ENCODE measurements at places on chromosomes 4 and X.

- no peak for DNase-seq
These were observed 158.3 kb downstream of the SLC4A4 start for GRCh38 chr4:71497078-71497477.

DNA sequence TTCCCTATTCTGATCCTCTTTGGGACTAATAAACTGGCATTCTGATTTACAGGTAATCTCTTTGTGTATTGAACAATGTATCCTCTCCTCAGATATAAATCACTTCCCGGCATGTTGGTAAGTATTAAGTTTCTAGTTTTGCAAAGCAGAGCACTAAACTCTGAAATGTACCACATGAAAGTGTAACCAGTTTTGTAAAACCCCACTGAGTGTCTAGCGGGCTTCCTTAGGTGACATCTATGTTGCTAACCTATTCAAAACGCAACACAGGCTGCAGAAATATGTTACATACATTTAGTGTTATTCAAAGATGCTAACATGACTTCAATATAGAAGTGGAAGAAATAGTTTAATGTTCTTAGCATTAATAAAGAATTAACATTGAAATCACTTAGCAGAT is 25.2 kb downstream of the DNAJB14 start:
- DNase-seq, result no peak

DNA sequence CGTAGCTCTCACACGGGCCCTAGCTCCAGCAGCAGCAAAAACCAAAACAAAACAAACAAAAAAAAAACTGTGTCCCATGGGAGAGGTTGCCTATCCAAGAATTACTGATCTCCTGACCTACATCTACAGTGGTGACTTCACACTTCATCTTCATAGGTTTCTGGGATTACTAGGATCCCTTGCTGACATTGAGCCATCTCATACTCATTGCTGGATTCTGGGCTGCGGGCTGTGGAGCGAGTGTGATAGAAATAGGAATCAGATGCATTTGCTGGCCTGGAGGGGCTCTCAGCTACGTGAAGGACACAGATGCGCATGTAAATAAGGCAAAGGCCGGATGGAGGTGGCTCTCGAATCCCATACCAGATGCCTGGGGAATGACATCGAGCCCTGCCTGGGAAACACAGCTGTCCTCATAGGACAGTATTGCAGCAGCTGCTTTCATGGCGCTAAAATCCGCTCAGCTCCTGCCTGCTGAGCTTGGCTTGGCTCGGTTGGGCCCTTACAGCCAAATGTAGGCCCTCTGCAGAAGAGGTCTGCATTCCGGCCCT is 41.7 kb downstream of the CNGA2 start:
- DNase-seq, result peak; percentile 71

DNA sequence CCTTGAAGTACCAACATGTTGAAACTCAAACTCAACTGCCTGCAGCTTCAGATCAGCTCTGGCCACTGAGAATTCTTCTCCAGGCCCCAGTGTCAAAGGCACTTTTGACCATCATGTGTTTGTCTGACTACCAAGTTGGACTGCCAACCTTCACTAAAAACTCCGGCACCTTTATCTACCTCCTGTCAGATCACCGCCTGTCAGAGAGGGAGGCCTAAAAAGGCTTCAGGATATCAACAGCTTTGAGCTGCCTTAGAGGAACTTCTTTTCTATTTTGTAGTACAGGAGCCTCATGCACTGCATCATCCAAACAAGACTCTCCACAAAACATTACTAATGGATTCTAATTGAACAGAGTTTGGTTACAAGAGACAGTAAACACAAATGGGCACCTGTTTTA is 2.8 kb downstream of the ACSL1 start:
- no peak for DNase-seq

DNA sequence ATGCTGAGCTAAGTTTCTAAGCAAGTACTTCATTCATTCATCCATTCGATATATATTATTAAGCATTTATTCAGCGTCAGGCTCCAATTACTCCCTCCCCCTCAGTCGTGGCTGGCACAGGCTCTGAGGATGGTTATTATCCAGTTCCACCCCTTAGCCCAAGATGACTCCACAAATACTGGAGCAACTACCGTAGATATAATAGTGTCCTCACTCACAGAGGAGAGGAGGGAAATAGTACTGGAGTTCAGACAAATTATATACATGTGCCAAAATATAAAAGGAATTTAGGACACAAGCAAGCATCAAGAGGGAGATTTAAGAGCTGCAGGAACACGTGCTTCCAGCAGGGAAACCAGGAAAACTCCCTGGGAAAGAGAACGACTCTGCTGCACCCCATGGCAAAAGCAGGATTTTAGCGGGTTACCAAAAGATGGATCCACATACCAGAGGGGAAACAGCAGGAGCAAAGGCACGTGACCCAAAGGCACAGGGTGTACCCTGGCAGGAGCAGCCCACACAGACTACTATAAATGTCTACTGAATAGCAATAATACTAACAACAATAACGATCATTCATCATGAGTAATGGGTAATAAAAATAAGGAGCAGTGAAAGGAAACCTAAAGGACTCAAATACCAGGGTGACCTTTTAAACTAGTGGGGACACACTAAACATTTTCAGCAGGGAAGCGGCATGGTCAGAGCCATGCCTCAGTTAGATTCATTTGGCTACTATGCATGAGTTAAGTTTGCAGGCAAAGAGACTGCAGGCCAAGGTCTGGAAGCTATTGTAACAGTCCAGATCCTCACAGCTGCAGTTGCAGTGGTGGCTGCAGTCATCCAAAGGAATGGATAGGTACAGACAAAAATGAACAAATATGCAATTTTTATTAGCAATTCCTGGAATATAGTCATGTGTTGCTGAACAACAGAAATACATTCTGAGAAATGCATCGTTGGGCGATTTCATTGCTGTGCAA is 153.7 kb downstream of the APBB2 start:
- DNase-seq, result no peak

- no peak for DNase-seq
These were observed 28.9 kb upstream of the OPHN1 start for GRCh38 chrX:68462197-68462596.

GRCh38 chrX:134551376-134552048 is 91.5 kb downstream of the HPRT1 start:
- DNase-seq, result no peak

GRCh38 chr4:34181891-34182290 is 2062.4 kb downstream of the ARAP2 start:
- no peak for DNase-seq

DNA sequence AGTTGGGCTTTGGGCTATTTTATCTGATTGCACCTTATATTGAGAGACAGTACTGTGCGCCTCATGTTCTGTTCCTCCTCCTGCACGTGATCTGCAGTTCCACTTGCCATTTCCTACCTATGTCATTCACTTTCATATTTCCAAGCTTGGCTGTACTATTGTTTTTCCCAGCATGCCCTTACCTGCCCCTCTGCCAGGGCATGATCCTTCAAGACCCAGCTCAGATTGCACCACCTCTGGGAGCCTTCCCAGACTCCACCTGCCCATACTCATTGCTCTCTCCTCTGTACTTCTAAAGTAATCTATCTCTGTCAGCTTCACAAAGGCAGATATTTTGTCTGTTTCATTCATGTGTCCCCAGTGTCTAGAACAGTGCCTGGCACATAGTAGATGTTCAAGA is 11.6 kb downstream of the SLC25A5 start:
- DNase-seq, result no peak

GRCh38 chr4:110163327-110164069 is 34.9 kb downstream of the ELOVL6 start:
- DNase-seq, result no peak

DNA sequence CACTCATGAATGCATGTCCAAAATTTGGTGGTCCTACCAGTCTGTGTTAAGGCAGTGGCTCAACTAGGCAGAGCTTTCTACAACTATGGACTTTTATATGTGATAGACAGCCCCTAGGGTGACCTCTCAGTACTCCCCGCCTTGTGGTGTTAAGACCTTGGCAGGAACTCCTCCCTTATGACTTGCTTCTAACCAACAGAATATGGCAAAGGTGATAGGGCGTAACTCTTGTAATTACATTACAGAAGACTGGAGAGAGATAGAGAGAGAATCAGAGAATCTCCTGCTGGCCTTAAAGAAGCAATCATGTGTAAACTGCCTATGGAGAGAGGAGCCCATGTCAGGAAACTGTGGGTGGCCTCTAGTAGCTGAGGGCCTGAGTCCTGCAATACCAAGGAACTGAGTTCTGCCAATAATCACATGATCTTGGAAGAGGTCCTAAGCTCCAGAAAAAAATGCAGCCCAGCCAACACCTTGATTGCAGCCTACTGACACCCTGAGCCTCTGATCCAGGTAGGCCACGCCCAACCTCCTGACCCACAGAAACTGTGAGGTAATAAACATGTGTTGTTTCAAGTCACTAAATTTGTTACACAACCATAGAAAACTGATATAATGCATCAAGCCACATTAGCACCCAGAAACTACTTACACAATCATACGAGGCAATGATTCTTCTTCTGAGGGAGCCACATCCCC is 68.9 kb downstream of the INPP4B start:
- no peak for DNase-seq

DNA sequence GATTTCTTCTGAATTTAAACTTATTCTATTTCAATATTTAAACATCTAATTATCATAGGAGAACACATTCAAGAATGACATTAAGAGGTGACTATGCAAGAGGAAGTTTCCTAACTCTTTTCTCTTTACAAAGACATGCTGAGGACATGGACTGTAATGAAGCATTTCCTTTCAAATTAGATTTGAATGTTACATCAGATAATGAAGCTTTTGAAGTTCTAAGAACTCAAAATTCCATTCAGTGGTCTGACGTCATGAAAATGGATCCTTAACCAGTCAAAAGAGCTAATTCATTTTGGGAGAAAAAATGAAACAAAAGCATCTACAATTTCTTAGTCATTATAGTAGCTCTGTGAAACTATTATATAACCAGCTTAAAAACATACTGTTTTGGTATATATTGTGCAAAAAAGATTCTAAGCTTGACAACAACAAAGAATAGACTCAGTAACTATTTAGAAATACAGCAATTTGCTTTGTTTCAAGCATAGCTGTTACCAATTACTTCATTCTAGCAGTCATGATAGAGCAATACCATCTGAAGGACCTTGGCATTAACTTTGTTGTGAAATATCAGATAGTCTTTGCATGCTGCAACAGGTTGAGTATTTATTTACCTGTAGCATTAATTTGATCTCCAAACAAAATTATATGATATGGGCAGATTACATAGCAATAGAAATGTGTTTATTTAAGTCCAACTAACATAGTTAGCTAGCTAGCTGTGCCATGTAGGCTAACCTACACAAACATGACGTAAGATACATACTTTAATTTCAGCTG is 13.7 kb upstream of the DTHD1 start:
- no peak for DNase-seq

DNA sequence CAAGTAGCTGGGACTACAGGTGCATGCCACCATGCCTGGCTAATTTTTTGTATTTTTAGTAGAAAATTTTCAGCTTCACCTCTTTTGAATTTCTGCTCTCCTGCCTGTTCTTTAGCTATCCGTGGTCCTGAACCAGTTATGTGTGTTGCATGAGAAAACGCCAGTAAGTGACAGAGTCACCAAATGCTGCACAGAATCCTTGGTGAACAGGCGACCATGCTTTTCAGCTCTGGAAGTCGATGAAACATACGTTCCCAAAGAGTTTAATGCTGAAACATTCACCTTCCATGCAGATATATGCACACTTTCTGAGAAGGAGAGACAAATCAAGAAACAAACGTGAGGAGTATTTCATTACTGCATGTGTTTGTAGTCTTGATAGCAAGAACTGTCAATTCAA is 13.9 kb downstream of the ALB start:
- no peak for DNase-seq

- no peak for DNase-seq
These were observed 51.5 kb downstream of the IL1RAPL1 start for GRCh38 chrX:28638775-28639174.

DNA sequence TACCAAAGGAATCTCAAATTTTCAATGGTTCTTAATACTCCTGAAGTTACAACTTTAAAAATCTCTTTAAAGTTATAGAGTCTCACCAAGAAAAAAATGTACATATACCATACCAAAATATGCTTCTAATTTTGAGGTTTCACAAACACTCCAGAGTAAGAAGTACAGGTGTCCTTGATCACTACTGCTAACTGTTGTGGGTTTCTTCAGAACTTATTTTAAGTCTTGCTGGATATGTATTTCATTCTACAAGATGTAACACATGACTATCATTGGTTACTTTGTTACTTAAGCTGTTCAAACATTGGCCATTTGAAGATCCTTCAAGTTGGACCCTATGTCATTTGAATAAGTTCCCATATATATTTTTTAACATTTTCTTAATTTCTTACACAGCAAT is 808.0 kb downstream of the PCDH19 start:
- DNase-seq, result no peak

DNA sequence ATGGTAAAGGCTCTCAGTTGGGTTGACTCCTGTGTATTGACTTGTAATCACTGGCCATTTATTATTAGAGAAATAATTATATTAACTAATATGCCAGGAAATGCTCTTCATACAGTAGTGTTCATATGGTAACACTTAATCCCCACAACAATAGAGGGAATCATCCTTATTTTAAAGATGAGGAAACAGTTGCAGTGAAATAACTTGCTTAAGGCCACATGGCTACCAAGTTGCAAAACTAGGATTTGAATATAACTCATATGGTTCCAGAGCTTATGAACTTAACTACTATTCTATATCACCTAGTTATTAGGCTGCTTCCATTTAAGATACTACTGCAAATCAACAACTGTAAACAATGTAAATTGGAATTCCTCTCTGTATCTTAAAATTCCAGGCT is 143.5 kb upstream of the HPGD start:
- no peak for DNase-seq

DNA sequence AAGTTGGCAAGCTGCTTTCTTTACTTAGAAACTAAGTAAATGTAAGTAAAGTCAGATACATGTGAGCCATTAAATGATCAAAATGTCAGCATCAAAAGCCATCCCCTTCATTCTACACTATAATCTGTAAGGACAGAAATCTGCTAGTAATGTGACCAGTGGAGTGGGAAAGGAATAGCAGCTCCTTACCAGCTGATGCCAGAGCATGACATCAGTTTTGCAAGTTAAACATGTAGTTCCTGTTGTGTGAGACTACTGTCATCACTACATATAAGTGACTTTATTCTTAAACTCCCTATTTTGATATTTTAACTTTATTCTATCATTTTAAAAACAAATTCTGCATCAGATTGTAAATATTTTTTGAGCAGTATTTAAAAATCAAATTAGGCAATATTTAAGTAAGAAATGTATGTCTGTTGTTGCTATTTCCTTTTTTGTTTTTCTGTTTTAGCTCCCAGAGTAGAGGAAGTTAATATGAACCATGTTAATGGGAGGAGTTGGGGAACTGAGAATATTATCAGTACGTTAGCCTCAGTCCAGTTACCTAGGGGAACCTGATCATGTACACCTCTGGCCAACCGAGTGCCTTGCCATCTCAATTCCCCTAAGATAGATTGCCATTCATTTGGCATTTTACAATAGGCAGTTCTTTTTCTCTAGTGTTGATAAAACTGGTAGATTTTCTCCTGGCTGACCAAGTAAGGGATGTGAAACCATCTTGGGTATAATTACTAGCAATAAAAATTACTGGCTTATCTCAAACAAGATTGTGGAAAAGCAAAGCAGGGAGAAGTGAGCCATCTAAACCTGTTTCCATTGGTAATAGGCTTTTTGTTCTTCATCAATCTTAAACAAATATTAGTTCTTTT is 34.7 kb downstream of the CCNI start:
- no peak for DNase-seq
